HS-27A (cell line): ENCODE measurements at places on chromosomes 12 and 14.

DNA sequence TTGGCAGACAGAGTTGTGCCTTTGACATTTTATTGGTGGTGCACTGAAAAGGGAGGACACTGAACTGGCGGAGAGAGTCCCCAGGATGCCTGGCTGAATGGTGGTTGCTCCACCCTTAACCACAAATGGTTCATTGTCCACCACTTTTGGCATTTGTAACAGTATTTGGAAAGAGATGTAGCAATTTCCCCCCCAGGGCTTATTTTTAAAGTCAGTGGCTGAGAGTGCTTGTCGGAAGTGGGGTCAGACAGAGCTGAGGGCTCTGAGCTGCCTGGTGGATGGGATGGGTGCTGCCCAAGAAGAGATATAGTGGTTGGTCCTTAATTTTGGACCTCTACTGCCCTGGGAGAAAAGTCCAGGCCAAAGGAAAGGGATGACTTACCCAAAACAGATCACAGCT, 31.5 kb upstream of the FGF6 start:
- no peak for DNase-seq

GRCh38 chr12:1796515-1797010, 23.8 kb upstream of the LRTM2 start:
- no peak for DNase-seq

DNA sequence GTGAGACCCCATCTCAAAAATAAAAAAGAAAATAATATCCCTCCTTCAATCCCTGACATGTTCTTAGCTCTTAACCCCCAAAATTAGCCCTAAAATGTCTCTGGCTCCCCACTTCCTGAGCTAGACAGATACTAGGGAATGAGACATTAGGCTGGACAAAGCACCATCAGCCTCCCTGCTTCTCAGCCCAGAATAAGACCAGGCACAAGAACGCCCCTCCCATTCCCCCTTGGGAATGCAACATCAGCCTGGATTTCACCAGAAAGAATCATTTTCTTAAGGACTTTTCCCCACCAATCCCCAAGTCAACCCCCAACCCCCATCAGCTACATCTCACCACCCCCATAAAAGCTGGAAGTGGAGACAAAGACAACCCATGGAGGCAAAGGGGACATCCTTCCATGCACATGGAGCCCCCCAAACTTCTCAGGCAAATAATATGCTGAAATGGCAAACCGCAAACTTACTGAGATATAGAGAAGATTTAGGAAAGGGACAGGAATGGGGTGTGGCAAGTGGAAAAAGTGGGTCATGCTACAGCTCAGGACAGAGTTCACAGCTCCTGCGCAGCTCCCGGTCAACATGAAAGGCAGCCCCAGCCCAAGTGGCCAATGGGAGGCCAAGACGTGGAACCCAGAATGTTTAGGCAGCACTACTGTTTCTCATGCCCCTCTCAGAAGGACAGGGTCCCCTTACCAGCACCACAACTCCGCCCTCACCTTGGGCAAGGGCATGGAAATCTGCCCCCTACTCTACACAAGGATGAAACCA, 2.7 kb downstream of the CHD4 start:
- DNase-seq, result no peak

- DNase-seq, result no peak
These were observed 1346.4 kb downstream of the TMEM121 start for GRCh38 chr14:106872611-106873446.

DNA sequence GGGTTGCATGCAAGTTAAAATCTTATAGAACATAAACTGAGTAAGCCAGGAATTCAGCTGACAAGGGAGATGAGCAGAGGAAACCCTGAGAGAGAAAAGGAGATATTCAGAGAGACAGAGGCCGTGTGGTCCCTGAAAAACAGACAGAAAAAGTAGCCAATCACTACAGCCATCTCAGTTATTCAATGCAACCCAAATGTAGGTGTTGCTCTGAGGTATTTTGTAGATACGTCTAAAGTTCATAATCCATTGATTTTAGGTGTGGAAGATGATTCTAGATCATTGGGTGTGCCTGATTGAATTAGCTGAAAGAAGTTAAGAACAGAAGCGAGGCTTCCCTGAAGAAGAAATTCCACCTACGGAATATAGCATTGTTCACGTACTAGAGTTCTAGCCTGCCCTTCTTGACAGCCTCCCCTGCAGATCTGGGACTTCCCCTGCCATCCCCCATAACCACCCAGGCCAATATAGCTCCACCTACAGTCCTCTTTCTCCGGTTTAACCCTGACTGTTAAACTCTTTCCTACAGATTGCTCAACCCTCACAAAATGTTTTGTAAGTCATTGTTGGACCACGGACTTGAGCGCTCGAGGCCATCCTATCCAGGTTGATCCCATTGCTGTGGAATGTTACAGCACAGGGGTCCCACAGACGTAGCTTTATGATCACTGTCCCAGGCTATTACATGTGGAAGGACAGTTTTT, 21.7 kb downstream of the AICDA start:
- DNase-seq, result no peak

GRCh38 chr14:104545942-104546501, 33.5 kb upstream of the C14orf180 start:
- no peak for DNase-seq

- DNase-seq, result no peak
These were observed 410.2 kb downstream of the APAF1 start for GRCh38 chr12:99055299-99055698.

- no peak for DNase-seq
These were observed 411.0 kb downstream of the LRIG3 start for GRCh38 chr12:58509116-58509885.

DNA sequence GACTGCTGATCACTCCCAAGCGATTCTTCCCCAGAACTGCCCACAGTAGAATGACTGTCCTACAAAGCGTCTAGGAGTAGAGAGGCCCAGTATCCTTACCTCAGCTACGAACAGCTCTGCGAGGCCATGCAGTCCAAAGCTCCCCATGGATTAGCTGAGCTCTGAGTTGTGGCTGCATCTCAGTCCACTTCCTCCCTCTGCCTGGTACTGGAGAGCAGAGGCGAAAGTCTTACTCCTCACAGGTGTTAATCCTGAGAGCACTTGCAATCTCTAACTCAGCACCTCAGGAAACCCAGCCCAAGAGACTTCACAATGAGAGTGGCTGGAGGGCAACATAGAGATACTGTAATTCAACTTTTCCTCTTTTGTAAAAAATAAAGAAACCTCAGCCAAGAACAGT, 493.1 kb downstream of the BCAT1 start:
- no peak for DNase-seq

- no peak for DNase-seq
These were observed 13.9 kb upstream of the PSMC1 start for GRCh38 chr14:90242444-90242843.

DNA sequence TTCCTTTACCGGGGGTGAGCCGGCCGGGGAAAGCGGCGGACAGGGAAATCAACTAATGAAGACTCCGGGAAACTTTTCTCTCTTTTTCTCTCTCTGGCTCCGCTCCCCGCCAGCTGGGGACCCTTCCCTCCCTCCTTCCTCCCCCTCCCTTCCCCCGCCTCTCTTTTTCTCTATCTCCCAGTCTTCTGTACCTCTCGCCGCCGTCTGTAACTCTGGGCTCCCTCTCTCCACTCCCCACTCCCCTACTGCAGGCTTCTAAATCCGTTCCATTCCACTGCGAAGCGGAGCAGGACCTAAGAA, 6.9 kb upstream of the HOXC11 start:
- no peak for DNase-seq

- no peak for DNase-seq
These were observed 107.9 kb upstream of the OR4E1 start for GRCh38 chr14:21781543-21781942.
